ENCODE measurements at places on chromosomes 5 and 9.
A peak's percentile ranks its signal among the peaks of the same experiment; 100 is the strongest.

GRCh38 chr9:33932078-33932807 is 115.3 kb downstream of the UBE2R2 start:
- DNase-seq = no peak

GRCh38 chr5:65482736-65483545 is 1.2 kb upstream of the ADAMTS6 start:
- no peak for DNase-seq

DNA sequence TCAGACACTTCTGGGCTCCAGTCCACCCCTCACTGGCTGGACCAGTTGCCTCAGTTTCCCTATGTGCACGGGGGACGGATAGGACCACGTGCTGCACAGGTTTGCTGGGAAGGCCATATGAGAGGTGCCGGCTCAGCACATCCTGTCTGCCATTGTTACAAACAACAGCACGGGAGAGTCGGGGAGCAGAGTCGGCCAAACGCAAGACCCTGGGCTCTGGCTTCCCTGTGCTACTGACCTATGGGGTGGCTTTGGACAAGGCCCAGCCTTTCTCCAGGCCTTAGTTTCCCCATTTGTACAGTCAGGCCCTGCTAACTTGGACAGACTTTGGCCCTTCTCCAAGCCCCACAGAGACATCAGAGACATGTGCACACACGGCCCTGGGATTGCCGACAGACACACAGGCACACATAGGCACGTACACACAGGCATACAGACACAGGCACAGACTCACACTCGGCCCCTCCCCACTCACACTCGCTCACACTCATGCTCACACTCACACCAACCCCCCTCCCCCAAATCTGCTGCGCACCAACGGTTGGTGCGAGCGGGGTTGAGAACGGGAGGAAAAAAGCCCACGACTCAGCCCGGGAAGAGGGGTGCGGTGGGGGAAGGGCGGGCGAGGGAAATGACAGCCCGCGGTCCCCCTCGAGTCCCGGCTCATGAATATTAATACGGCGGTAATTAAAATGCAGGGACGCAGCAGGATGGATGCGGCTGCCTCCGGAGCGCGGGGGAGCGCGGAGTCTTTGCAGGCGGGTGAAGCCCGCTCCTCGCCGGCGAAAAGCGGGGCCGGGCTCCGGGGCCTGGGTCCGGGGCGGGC is 133.0 kb downstream of the C9orf50 start:
- DNase-seq = peak; percentile 42

- DNase-seq = no peak
Measured at GRCh38 chr9:88604836-88605511, 70.0 kb downstream of the NXNL2 start.

- DNase-seq = no peak
Measured at GRCh38 chr5:83026930-83027687, 50.1 kb downstream of the TMEM167A start.

DNA sequence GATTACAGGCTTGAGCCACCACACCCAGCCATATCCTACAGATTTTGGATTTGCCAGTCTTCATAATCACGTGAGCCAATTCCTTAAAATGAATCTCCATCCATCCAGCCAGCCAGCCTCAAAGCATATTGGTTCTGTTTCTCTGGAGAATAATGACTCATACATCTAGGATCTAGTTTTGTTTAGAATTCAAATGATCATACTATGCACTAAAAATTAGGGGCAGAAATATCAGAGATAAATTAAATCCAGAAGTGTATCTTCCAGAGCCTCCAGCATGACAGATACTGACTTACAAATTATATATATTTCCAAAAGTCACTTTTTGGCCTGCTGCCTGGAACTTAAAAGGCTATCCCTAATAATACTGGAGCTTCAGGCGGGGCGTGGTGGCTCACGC is 119.1 kb upstream of the NR5A1 start:
- DNase-seq = no peak

DNA sequence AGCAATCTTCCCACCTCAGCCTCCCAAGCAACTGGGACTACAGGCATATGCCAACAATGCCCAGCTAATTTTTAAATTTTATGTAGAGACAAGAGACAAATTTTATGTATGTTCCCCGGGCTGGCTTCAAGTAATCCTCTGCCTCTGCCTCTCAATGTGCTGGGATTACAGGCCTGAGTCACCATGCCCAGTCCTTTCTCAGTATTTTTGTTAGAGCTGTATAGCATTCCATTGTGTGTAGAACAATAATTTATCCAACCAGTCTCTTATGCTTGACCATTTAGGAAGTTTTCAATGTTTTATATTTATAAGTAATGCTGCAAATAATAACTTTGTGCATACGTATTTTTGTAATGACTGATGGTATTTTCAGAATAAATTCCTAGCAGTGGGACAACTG is 38.9 kb upstream of the CTXN3 start:
- DNase-seq = no peak

- DNase-seq = no peak
Measured at GRCh38 chr5:110803467-110804326, 64.9 kb downstream of the SLC25A46 start.

- DNase-seq = no peak
Measured at GRCh38 chr5:58122157-58122556, 337.7 kb downstream of the PLK2 start.

GRCh38 chr5:10836986-10837385 is 76.0 kb upstream of the DAP start:
- no peak for DNase-seq

DNA sequence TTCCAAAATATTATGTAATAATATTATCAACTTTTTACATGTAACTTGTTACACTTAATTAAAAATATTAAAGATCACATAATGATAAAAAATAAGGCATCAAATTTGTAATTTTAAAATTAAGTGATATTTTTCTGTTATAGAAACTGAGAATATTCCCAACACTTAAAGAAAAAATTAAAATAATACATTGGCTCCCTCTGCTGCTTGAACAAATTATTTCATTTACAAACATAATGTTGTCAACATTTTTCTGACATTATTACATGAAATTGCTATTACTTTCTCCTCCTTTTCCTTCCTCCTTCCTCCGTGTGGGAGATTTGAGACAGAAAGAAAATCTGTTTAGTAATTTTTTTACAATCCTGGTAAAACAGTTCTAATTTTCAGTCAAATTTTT is 42.3 kb downstream of the RNF180 start:
- DNase-seq = no peak

DNA sequence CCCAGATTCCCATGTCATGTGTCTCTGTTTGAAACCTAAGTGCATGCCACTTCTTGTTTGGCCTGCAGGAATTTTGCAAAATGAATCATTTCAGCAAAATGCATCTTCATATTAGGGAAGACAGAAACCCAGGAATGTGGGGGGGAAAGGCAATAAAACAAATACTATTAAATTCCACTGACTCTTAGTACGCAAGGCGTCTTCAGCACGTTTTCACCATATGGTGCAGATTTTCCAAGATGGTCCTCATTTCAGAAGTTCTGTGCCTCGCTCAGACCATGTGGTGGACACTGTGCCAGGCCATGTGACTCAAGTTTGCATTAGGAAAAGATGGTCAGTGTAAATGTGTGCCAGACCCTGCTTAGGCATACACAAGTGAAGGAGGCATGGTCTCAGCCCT is 184.0 kb downstream of the ACTL7B start:
- no peak for DNase-seq
